Pancreas (tissue), 10 donors: ENCODE measurements at places on chromosomes 13 and 19. TPM values are rescaled to one million over a fixed set of nuclear protein-coding genes. Genes with fewer than 3 reads are reported as not detected.

Gene NLRP4
- total RNA-seq = not detected

Gene PGPEP1
- 37.3 TPM for total RNA-seq

Gene SIGLEC12
- total RNA-seq = not detected

Gene LGALS13
- total RNA-seq = not detected

Gene ERFL
- 0.12 TPM for total RNA-seq

Gene TRPC4
- 1.6 TPM for total RNA-seq

Gene ADM5
- 0.57 TPM for total RNA-seq

Gene ZNF570
- 2.9 TPM for total RNA-seq

Gene LMTK3
- total RNA-seq = 4.1 TPM
